ENCODE measurements at places on chromosomes 5 and 9.

DNA sequence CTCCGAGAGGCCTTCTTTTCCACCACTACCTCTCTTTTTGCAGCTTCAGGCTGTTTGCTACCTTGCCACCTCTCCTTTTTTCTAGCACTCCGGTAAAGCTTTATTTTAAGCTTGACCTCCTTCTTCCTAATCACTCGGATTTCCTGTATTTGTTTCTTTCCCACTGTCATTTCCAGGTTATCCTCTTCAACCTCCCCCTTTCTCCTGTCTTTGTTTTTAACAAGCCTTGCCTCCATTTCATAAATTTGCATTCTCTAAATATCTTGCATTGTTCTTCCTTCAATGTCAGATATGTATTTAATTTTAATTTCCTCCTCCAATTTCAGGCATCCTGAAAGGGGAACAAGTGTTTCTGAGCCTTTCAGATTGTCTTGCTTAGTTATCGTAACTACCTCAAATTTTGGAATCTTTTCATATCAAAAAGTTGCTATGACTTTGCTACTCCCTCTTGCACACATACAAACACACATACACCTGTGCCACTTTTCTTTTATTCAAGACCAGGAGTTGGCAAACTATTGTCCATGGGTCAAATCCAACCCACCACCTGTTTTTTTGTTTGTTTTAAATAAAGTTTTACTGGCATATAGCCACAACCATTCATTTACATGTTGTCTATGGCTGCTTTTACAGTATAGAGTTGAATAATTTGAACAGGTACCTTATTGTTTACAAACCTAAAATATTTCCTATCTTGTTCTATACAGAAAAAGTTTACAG lies 22.7 kb downstream of the DPYSL3 start:
- DNase-seq, result no peak

GRCh38 chr9:89811886-89812450 lies 207.2 kb downstream of the GADD45G start:
- no peak for DNase-seq

DNA sequence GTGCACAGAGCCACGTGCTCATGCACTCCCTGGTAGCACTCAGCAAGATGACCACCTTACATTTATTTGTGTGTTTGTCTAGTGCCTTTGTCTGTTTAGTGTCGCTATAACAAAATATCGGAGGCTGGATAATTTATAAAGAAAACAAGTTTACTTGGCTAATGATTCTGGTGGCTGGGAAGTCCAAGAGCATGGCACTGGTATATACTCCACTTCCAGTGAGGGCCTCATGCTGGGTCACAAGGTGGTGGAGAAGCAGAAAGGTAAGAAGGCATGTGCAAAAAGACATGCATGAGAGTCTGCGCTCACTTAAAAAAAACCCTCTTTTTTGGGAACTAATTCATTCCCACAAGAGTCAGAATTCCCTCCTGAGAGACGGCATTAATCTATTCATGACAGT lies 52.5 kb upstream of the BOD1 start:
- DNase-seq, result no peak

- peak; percentile 60 for DNase-seq
Observed at GRCh38 chr5:145237843-145238242, 597.3 kb downstream of the PRELID2 start.

GRCh38 chr5:71697967-71698366 lies 21.1 kb upstream of the CARTPT start:
- no peak for DNase-seq

- DNase-seq, result no peak
Observed at GRCh38 chr9:73138516-73138915, 13.1 kb upstream of the ANXA1 start.

DNA sequence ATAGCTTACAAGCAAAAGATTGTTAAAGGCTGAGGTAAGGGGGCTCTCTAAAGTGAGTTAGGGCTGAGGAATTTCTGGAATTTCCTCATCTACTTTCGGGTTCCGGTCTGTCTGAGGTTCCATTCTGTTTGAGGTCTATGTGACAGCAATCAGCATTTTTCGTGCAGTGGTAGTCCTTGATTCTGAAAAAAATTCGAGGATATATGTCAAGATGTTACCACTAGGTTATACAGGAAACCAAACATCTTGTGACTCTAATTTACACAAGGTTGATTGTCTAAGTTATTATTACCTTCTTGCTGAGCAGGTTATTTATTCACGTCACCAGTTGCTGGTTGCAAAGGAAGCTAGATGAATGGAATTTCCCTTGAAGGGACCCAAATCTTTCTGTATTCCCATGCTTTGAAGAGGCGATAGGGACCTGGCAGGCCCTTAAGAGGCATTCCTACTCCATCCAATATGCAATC lies 35.2 kb downstream of the RLN2 start:
- DNase-seq, result peak; percentile 55

GRCh38 chr5:8500426-8500825 lies 631.5 kb downstream of the MTRR start:
- DNase-seq, result peak; percentile 5

GRCh38 chr5:9009931-9010651 lies 535.8 kb downstream of the SEMA5A start:
- DNase-seq, result no peak

GRCh38 chr5:63822614-63823013 lies 139.6 kb downstream of the HTR1A start:
- DNase-seq, result peak; percentile 32

DNA sequence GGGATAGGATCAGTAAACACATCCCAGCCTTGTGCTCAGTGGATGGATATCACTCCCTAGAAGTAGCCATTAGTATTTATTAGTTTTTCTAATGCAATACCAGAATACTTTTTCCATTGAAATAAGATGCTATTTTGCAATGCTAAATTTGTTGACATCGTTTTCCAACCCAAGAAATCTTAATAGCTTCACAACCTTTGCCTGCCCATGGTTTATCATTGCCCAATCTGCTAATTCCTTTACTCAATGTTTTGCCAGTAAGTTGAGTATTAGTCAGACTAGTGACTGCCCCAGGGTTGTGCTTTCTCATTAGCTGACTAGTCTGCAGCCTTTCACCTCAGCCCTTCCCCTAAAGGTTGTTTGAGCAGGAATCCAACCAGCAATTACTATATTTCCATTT lies 62.9 kb downstream of the NREP start:
- no peak for DNase-seq

DNA sequence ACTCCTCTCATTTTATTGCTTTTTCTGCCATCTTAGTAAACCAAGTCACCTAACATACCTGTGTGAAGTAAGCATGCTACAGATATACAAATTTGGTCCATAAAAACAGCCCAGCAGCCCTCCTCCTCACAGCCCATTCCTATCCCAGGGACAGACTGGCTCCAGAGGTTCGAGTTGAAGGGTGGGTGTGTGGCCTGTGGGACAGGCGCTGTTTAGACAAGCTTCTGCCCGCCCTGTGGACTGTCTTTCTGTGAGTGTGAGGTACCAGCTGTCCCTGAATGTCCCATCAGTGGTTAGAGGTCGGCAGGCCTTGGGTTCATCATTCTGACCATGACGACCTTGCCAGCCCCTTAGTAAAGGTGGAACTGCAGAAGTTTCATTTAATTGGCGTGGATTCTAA lies 82.0 kb downstream of the WNK2 start:
- no peak for DNase-seq

- no peak for DNase-seq
Observed at GRCh38 chr5:142736247-142736632, 33.9 kb upstream of the ARHGAP26 start.

- no peak for DNase-seq
Observed at GRCh38 chr9:113868501-113868900, 7.6 kb upstream of the ZNF618 start.

GRCh38 chr9:110753731-110754231 lies 85.2 kb downstream of the MUSK start:
- no peak for DNase-seq

- no peak for DNase-seq
Observed at GRCh38 chr5:132013006-132013689, 1.7 kb upstream of the ACSL6 start.

- DNase-seq, result no peak
Observed at GRCh38 chr9:107337676-107338590, 54.9 kb downstream of the RAD23B start.

DNA sequence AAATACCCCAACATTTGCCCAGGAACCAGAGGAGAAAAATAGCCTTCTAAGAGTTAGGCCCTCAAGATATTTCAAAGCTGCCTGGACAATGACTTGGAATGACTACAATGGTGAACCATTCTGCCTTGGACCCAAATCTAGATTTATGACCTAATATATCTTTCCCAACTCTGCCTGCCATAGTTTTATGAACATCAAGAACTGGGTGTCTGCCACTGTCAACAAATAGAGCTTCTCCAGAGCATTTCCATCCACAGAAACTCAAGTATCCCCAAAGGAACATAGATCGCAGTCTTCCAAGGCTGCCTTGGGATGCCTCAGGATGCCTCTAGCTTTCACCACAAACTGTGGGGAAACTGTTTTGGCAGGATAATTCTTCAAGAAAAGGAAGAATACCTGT lies 48.2 kb upstream of the NFIB start:
- DNase-seq, result no peak

GRCh38 chr5:153445875-153446579 lies 44.4 kb upstream of the GRIA1 start:
- no peak for DNase-seq

DNA sequence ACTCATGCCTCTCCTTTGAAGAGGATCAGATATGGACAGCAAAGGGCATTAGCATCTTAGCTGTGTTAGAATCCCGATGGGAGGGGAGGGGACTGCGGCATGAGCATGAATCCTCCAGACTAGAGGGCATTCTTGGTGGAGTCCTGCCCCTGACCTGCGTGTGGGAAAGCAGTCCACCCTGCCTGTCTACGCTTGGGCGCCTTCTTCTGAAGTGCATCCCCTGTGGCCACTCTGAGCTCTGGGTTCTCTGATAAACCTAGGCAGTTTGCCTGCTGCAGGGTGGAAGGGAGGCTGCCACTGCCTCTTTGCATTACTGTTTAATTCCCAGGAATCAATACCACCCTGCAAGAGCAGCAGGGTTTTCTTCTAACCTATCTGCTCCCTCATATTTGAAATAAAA lies 169.3 kb downstream of the INSYN2B start:
- no peak for DNase-seq

DNA sequence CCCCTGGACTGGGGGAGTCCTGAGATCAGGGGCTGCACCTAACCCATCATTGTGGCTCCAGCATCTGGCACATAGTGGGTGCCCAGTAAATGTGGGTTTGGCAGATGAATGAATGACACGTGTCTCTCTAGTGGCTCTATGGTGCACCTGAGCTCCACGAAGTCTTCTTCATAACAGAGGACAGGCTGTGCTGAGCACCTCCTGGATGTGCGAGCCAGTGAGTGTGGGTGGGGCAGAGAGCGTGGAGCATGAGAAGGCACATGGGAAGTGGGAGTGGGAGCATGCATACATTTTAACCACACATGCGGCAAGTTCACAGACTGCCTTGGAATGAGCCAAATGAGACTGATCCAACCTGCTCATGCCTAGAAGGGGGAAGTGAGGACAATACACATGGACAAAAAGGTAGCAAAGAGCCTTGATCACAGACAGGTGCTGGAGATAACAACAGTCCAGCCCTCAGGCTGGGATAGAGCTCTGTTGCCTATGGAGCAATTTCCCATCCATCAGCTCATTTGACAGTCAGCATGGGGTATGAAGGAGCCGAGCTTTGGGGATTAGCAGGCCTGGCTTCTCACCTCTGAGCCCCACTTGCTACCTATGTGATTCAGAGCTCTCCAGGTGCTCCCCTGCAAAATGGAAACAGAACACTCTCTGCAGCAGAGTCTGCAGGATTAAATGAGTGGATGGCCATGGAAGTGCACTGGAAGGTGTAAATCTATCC lies 76.2 kb upstream of the TBC1D2 start:
- DNase-seq, result no peak

DNA sequence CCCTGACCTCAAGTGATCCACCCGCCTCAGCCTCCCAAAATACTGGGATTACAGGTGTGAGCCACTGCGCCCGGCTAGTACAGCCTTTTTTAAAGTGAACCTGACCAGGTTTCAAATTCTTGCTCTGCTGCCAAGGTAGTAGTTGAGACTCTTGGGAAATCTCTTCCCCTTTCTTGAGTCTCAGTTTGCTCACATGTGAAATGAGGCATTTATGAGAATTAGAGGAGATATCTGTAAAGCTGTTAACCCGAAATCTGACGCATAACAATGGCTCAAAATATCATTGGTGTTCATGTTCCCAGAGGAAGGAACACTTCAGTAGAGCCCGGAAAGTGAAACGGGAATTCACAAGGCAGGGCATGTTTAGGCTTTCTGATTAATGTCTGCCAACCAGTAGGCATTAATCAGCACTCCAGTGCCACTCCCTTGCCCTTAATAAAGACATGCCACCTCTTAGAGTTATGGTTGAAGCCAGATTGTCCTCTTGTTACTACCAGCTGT lies 1.5 kb downstream of the ARPC5L start:
- no peak for DNase-seq

- DNase-seq, result no peak
Observed at GRCh38 chr9:74771262-74771585, 116.5 kb downstream of the TRPM6 start.

GRCh38 chr5:23103566-23103965 lies 250.4 kb upstream of the CDH12 start:
- no peak for DNase-seq

GRCh38 chr5:94746731-94747124 lies 128.3 kb downstream of the SLF1 start:
- DNase-seq, result no peak

DNA sequence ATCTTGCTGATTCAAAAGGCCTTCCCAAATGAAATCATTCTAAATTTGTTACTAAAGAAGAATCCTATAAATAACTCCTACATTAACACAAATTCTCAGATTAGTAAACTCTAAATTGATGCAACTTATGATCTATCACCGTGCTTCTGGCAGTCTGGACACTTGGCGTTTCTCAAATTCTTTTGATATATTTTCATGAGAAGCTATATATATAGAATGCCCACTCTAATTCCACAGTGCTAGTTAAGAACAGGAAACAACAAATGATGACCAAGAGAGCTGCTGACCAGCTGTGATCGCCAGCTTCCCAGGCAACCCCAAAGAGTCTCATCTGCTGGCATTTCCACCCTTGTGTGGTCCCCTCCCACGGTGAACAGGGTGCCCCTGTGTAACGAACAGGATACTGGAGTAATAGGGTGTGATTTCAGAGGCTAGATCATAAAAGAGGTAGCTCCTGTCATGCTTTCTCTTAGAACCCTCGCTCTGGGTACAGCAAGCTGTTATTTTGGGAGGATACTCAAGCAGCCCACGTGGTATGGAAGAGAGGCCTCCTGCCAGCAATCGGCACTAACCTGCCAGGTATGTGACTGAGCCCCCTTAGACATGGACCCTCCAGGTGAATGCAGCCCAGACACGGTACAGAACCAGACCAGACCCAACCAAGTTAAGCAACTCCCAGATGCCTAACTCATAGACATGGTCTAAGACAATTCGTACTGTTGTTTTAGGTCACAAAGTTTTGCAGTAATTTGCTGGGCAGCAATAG lies 64.7 kb downstream of the CDC14B start:
- no peak for DNase-seq
